Stimulated activated naive B cell treated with anti-CD40 and anti-IgM and Interleukin-4, amounts not matched to agents 10 μg/mL and 1 μg/mL and 100 μg/mL, for 72 hours (primary cell): ENCODE measurements at places on chromosomes 5 and 9.

GRCh38 chr5:157506066-157506590 lies 46.1 kb downstream of the NIPAL4 start:
- DNase-seq, result no peak

DNA sequence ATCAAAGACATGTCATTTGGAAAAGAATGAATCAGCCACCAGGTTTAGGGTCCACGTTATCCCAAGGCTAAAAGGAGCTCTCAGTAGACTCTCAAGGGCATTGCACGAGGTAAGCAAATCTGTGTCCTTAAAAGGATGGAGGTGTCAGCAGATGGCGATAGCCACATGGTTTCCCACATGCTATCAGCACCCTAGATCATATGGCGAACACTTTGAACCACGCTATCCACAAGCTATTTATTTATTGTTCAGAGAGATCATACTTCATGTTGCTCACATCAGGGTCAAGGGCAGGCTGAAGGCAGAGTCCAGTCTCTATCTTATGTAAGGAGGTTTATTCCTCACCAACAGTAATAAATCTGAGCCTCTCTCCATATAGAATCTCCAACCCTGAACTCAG lies 43.7 kb downstream of the CDH6 start:
- DNase-seq, result no peak

DNA sequence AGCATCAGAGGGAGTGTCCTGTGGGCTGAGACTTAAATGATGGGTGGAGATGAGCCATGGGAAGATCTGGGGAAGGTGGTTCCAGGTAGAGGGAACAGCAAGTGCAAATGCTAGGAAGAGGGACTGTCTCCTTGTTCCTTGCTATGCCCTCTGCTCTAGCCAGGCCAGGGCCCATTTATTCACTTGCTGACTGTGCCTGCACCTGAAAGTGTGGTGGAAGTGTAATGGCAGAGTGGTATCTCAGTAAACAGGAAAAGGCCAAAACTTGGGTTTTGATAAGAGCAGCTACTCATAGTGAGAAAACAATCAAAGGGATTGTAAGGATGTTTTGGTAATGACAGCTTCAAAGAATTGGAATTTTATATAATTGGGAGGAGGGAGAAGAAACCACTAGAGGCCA lies 32.4 kb downstream of the TLE4 start:
- DNase-seq, result no peak

GRCh38 chr9:108052431-108053080 lies 563.0 kb upstream of the KLF4 start:
- DNase-seq, result no peak

DNA sequence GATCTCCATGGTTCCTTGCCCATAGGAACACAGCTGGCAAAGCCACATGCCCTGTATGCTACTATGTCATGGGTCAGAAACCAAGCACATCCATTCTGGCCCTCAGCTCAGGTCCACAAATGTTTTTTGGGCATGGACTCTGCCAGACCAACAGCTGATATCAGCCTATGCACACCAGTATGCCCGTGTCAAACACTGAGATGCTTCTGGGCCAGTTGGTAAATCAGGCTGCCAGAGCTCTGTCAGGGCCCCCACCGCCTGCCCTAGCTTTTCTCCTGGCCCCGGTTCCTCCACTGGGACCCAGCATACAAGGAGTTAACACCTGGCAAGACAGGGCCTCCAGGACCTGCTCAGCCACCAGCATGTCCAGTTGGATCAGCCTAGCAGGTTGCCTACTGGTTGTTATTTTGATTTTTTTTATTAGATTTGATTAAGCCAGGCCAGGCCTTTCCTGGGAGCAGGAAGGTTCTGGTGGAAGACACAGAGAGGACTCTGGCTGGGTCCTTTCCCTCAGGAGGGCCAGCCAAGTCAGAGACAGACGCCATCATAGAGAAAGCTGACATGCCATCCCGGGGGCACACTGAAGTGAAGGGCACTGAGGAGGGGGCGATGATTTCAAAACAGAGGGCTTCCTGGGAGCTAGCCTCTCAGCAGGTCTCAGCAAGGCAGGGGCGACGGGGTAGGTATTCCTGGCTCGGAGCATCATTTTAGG lies 65.8 kb downstream of the TSTD2 start:
- DNase-seq, result no peak

DNA sequence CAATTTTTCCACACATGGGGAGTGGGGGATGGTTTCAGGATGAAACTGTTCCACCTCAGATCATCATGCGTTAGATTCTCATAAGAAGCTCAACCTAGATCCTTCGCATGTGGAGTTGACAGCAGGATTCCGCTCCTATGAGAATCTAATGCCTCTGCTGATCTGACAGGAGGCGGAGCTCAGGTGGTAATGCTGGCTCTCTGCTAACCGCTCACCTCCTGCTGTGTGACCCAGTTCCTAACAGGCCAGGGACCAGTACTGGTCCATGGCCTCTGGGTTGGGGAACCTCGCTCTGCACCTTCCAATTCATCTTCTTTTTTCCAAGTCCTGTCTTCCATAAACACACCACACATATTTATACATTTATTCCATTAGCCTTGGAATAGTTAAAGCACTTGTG lies 33.0 kb downstream of the POU5F2 start:
- no peak for DNase-seq

DNA sequence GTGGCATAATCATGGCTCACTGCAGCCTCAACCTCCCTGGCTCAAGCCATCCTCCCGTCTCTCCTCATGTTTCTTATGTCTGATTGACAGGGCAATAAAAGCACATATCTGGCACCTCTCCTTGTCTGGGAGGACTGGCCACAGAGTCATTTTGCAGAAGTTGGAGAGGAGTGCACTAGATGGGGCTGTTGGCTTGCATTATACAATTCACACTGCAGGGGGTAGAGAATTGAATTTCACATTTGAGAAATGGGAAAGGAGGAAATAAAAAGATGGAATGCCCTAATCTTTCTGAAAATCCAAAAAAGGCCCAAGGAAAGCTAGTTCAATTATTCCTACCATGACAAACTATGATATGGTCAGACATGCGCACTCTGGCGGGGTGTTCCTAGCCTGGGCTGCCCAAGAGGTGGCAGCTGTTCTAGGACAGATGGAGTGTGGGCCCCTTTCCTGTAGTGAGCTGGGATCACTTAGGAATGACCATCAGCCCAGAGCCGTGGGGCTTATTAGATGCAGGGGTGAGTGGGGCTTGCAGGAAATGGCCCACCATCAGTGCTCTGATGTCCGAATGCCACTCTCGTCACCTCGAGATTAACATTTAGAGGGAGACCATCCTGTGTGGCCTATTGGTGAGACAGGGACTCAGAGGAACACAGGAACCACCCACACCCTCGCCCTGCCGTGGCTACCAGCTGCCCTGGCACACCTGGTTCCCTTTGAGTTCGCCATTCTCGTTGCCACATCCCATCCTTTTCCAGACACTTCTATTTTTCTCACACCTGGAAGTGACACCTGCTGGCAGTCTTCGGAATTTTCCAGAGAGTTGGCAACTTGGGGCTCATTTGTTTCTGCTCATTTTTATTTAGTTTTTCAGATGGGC lies 21.8 kb upstream of the ANKRD18A start:
- DNase-seq, result no peak
